Esophagus muscularis mucosa (tissue), 4 donors: ENCODE measurements at places on chromosomes 2 and 18.

DNA sequence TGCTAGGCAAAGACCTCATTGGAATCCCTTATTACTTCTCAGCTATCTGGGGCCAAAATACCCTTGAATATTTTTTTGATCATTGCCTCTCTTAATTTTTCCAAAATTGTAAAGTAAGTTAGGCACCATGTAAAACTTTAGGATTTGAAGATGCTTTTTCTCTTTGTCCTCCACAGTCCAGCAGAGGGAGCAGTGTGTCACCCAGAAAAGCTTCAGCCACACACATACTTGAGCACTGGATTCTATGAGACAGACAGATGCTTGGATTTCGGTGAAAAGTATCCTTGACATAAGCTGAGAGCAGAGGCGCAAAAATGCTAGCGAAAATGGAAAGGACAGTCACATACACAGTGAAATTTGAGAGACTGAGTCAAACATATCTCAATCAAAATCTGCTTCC, 74.7 kb upstream of the KCNJ3 start:
- no peak for DNase-seq

GRCh38 chr2:217223222-217223930, 363.5 kb upstream of the TNP1 start:
- no peak for DNase-seq

- DNase-seq = no peak
Measured at GRCh38 chr2:69765096-69765380, 23.1 kb downstream of the ANXA4 start.

GRCh38 chr2:128160616-128161275, 69.7 kb downstream of the UGGT1 start:
- no peak for DNase-seq
